WERI-Rb-1 (cell line): ENCODE measurements at places on chromosomes 5 and 9.

DNA sequence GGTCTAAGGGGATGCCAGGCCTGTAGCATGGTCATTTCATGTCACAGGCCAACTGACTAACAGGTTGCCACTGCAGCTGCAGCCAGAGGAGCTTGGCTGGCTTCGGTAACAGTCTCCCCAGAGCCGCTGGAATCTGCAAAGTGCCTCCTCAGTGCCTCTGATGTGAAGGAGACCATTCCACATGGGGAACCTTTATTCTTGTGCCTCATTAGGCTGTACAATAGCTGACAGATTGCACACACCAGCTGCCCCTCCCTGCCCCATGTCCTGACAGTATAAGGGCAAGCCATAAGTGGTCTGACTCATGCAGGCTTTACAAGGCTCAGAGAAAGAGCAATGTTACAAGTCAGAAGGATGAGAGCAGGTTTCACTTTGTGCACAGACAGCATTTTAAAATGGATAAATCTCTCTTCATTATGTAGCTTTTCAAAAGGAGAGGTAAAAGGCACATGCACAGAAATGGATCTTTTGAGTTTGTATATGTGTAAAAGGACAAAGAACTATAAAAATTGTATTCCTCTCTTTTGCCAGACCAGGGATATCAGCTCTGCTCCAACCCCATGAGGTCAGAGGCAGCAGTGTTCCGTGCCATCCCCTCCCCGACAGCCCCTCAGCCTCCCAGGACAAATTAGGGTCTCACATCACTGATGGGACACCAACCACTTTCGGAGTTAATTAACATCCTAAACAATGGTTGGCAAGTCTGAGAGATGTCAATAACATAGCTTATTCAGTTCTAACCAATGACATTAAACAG lies 467.8 kb downstream of the TMEM232 start:
- DNase-seq = peak; percentile 87

DNA sequence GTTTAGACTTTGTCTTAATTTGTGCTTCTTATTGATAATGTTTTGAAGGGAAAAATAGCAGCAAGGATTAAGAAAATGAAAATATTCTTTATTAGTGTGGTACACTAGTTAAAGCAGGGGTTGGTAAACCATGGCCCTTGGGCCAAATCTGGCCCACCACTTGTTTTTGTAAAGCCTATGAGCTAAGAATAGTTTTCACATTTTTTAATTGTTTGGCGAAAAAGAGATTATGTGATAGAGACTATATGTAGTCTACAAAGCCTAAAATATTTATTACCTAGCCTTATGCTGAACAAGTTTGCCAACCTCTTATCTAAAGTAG lies 57.2 kb downstream of the KCNN2 start:
- DNase-seq = no peak

- peak; percentile 28 for DNase-seq
Observed at GRCh38 chr9:87336914-87337333, 160.7 kb upstream of the DAPK1 start.

DNA sequence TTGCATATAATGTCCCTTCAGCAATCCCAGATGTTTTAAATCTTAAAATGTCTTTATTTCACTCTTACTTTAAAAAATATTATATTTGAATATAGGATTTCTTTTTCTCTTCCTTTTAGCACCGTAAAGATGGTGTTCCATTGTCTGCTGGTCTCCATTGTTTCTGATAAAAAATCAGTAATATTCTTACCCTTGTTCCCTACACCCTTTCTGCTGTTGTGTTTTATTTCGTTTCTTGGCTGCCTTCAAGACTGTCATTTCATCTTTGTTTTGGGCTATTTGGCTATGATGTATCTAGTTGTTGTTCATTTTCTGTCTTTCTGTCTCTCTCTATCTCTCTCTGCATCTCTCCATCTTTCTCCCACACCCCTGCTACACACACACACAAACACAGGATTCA lies 197.9 kb downstream of the IRX2 start:
- no peak for DNase-seq

GRCh38 chr5:82356808-82357671 lies 78.9 kb upstream of the RPS23 start:
- DNase-seq = no peak

GRCh38 chr9:32644698-32645097 lies 9.2 kb upstream of the TAF1L start:
- DNase-seq = no peak

DNA sequence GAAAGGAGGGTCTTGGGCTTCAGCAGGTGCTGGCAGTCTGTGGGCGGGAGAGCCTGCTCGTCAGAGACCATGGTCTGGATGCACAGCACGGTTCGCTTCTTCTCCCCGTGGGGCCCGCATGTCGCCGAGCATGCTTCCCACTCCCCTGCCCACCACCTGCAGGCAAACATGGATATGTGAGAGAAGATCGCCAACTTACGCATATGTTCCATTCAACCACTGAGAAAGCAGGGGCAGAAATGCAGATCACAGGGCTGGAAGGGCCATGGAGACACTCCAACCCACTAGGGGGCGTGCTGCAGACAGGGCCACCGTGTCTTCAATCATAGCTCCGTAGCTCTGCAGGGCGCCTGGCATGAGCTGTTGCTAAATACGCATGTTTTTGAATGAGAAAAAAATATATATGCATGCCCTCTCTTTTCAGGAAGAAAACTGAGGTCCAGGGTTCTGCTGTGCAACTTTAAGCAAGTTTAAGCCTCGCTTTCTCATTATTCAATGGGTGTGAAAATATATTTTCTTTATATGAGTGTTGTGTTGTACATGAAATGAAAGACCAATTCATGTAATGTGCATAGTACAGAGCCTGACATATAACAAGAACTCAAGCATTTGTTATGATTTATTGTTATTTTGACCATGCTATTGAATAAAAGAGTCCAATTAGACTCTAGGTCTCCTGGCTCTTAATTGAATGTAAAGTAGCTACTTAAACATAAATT lies 148.0 kb downstream of the TARS1 start:
- DNase-seq = peak; percentile 67

- no peak for DNase-seq
Observed at GRCh38 chr5:91272858-91273257, 110.3 kb downstream of the ARRDC3 start.

- no peak for DNase-seq
Observed at GRCh38 chr5:161299053-161299452, 247.5 kb downstream of the GABRB2 start.

DNA sequence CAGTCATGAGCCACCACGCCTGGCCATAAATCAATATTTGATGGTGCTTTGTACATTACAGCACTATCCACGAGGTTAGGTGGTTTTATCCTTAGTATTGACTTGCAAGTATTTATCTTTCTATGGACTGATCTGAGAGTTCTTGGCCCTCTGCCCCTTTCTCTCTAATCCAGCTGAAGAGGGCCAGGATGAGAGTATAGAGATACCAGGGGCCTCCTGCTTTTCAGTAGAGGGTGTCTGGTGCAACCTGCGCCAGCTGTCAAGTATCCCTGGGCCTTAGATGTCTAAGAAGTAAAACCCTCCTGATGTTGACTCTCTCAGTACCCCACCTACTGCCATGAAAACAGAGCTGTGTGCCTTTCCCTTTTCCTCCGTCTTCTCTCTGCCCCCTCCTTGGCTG lies 153.4 kb downstream of the SLIT3 start:
- no peak for DNase-seq

- DNase-seq = no peak
Observed at GRCh38 chr9:134717924-134718645, 76.5 kb downstream of the COL5A1 start.

DNA sequence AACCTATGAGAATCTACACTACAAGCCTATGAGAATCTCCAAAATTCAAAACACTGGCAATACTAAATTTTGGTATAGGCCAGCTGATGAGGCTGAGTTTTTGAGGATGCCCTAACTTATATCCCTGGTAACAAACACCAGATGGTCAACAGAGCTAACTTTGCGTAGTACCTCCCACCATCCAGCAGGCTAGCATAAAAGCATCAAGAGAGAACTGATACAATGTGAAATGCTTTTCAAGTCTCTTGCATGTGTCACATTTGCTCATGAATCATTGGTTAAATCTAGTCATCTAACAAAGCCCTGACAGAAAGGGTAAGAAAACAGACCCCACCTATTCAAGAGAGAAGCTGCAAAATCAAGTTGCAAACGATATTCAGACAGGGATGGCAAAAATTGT lies 1609.7 kb upstream of the CDH9 start:
- peak; percentile 12 for DNase-seq

GRCh38 chr9:93089024-93089423 lies 7.0 kb upstream of the CARD19 start:
- DNase-seq = no peak

GRCh38 chr5:151223447-151224264 lies at the start of gene CCDC69:
TSS of gene CCDC69 (minus strand) at chr5:151224092. CDS start at chr5:151223970, 122 bp downstream.
- DNase-seq = peak; percentile 80

DNA sequence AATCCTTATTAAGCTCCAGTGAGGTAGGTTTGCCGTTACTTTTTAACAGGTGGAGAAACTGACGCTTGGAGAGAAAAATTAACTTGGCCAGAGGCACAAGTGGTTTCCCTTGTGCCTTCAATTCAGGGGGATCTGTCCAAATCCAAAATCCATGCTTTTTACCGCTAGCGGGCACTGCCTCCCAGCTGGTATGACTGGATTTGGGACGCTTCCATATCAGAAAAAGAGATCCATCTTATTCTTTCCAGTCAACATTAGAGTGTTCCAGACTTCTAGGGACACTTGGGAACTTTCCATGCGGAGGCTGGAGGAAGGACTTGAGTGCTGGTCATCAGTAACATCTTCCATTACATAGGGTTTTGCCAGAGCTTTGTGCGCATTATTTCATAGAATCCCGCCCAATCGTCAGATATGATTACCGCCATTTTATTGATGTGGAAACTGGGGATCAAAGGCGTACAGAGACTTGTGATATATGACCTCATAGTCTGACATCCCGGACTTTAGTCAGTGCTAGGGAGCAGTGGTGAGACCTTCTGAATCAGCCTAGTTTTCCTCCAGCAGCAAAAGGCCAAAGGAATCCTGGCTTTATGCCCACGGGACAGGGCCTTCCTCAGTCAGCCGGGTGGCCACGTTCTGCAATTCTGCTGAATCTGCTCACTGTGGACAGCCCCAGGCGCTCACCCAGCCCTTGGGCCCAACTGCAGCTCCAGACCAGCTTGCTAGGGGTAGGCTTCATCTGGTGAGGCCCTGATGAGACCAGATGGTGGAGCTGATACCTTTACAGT lies 1.1 kb upstream of the GNPDA1 start:
- DNase-seq = peak; percentile 17

DNA sequence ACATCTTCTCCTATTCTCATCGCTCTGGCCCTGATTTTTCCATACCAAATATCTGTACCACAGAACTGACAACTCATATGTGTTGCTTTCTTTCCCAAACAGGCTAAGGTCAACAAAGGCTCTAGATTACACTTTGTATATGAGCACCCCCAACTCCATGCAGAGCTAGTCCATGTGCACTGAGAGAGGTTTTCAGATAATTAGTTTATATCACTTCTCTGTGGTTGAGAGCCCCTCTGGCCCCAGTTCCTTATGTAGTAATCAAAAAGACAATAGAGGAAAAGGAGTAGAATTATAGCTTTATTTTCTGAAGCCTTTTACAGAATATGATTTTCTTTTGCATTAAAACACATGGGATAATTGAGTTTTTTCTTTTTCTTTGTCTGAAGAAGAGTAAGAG lies 120.0 kb downstream of the TRIO start:
- no peak for DNase-seq

- DNase-seq = no peak
Observed at GRCh38 chr9:12860998-12861397, 86.2 kb downstream of the LURAP1L start.

DNA sequence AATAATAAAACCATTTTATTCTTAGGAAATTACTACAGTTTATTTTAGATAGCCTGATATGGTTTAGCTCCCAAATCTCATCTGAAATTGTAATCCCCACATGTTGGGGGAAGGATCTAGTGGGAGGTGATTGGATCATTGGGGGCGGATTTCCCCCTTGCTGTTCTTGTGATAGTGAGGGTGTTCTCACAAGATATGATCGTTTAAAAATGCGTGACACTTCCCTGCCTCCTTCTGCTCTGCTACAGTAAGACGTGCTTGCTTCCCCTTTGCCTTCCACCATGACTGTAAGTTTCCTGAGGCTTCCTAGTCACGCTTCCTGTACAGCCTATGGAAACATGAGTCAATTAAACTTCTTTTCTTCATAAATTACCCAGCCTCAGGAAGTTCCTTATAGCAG lies 122.4 kb upstream of the FGF10 start:
- no peak for DNase-seq

DNA sequence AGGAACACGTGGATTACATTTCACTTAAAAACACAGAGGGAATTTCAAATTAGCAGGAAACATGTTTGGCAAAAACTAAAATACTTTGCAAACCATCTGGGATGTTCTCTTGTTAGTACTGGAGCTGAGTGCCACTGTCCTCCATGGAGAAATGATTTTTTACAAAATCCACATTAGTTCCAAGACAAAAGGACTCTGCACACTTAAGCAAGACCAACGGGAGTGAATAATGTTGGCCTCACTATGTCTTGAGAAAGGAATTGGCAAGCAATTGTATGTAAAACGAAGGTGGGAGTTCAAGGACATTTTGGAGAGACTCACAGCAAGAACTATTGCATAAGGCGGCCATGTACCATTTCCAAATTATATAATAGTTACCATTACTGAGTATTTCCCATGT lies 547.5 kb downstream of the EBF1 start:
- DNase-seq = no peak

GRCh38 chr5:151092762-151093161 lies 11.9 kb upstream of the TNIP1 start:
- no peak for DNase-seq

DNA sequence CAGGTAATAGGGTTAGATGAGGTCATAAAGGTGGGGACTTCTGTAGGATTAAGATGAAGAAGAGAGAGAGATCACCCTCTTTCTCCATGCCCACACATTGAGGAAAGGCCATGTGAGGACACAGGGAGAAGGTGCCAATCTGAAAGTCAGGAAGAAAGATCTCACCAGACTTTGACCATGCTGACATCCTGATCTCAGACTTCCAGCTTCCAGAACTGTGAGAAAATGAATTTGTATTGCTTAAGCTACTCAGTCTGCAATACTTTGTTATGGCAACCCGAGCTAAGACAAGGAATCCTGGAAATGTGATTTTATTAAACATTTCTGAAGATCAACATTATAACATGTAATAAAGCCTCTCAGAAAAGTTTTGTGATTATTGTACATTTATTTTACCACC lies 3.5 kb upstream of the CSNK1G3 start:
- DNase-seq = no peak

DNA sequence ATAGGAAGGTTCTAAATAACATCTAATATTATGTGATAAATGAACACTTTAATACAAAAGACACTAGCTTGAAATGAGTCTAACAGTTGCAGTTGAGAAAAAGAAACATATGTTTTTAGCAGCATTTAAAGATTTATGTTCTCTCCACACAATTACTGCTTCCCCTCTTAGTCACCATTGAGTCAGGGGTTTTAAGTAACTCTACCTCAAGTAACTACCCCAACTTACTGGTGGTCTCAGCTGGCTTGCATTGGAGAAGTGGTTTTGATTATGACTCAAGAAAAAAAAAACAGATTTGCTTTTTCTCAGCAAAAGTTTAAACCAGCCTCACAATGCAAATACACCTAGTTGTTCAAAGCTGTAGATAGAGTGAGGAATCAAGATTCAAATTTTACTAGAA lies 1216.5 kb upstream of the CDH9 start:
- no peak for DNase-seq
